ENCODE measurements at places on chromosomes 16 and 17.
A peak's percentile ranks its signal among the peaks of the same experiment; 100 is the strongest.

DNA sequence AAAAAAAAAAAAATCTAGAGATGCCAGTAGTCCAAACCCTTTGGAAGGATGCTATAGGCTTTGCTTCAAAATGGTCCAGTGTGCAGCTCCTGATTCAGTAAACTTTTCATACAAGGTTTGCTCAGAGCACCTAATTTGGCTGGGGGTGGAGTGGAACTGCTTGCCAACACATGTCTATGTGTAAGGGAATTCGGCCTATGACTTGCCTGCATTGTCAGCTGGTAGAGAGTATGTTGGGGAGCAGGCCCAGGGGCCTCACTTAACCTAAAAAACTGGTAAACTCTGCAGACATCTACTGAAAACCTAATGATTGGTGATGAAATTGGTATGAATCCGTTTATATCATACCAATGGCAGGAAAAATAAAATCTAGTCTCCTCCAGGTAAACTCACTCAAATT is 1.5 kb upstream of the MFSD6L start:
- no peak for DNase-seq

GRCh38 chr16:11310997-11311561 is 29.9 kb upstream of the PRM1 start:
- DNase-seq: peak; percentile 73

GRCh38 chr16:16189842-16190241 is 33.5 kb downstream of the ABCC6 start:
- no peak for DNase-seq

DNA sequence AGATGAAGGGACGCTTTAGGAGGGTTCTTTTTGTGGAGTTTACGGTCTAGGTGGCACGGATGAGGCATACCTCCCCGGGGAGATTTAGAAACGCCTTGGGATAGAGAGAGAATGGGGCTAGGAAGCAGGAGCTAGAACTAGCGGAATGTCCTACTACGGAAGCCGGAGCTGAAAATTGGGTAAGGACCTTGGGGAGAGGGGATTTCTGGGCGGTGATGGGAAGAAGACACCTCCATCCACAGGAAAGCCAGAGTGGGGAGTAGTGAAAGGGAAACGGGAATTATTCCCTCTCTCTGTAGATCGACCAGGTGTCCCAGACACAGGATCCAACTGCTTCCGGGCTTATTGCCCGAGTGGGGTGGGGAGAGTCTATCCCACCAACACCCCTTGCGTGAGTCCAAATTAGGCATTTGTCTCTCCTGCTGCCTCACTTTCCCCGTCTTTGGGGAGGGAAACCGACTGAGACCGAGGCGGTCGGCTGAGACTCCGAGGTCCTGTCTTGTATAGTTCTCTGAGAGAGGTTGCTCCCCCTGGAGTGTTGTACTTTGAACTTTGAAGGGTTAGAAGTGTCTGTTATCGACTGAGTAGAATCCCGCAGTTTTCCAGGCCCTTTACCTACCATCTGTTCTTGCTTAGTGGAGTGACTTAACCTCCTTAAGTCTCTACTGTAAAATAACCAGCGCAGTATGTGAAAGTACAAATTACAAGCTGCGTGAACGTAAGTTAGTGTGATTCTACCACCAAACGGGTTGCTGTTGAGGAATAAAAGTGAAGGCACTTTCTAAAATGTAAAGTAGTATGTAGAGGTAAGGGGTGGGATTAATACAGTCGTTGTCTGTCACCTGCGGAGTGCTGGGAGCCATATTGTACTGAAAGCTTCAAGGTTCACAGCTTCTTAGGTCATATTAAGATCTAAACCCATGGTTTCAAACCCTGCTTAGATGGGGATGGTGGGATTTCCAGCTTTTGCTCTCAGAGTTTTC is 1.0 kb downstream of the RSPRY1 start:
- DNase-seq: peak; percentile 19

- DNase-seq: no peak
Measured at GRCh38 chr17:17419166-17419565, 57.6 kb upstream of the MED9 start.

- DNase-seq: no peak
Measured at GRCh38 chr16:23838485-23839142, 2.8 kb downstream of the PRKCB start.

- peak; percentile 21 for DNase-seq
Measured at GRCh38 chr17:36936455-36937000, 747 bp upstream of the LHX1 start.

DNA sequence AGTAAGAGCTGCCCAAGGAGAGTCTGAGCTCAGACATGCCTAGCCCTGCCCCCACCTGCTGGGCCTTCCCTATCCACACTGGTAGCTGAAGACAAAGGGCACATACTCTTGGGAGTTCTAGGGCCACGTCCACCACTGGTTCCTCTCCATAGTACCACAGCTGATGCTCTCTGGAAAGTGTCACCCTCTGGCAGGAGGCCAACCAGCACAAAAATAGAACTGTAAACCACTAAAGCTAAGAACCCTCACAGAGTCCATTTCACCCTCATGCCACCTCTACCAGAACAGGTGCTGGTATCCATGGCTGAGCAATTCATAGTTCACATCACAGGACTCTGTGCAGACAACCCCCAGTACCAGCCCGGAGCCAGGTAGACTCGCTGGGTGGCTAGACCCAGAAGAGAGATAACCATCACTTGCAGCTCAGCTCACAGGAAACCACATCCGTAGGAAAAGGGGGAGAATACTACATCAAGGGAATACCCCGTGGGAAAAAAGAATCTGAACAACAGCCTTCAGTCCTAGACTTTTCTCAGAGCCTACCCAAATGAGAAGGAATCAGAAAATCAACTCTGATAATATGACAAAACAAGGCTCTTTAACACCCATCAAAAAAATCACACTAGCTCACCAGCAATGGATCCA is 115.3 kb downstream of the CEP112 start:
- DNase-seq: no peak

DNA sequence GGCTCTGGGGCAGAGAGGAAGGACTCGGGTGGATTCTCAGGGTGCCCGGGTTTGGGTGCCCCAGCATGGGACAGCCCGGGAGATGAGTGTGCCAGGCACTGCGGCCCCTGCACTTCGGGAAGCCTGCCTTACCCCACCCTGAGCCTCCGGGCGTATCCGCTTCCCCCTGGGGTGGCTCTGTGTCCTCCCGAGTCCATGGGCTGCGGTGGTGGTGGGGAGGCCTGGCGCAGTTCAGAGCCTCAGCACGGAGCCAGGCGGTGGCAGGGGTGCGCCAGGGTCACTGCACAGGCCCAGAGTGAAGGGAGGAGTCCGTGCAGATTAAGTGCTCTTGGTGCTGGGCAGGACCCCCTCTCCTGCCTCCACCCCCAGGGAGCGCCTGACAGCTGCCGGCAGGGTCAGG is 20.7 kb downstream of the MYBBP1A start:
- DNase-seq: no peak

DNA sequence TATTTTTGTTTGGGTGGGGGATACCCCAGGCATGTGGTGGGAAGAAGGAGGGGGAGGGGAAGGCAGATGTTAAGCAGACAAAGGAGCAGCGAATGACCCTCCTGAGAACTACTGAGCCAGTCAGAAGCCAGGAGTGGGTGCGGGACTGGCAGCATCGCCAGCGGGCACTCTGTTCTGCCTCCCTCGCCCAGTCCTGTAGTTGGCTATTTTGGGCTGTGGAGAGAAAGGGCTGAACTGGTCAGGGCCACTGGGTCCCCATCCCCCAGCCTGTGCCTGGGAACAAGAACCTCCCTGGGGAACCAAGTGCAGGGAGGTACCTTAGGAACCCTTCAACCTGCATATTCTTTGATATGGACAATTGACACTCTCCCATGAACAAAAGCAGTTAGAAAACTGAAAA is 6.4 kb downstream of the LRRC3C start:
- no peak for DNase-seq

- peak; percentile 66 for DNase-seq
Measured at GRCh38 chr17:8223356-8224126, 13.2 kb upstream of the AURKB start.

GRCh38 chr17:33520426-33521330 is 227.6 kb upstream of the ASIC2 start:
- DNase-seq: peak; percentile 44

DNA sequence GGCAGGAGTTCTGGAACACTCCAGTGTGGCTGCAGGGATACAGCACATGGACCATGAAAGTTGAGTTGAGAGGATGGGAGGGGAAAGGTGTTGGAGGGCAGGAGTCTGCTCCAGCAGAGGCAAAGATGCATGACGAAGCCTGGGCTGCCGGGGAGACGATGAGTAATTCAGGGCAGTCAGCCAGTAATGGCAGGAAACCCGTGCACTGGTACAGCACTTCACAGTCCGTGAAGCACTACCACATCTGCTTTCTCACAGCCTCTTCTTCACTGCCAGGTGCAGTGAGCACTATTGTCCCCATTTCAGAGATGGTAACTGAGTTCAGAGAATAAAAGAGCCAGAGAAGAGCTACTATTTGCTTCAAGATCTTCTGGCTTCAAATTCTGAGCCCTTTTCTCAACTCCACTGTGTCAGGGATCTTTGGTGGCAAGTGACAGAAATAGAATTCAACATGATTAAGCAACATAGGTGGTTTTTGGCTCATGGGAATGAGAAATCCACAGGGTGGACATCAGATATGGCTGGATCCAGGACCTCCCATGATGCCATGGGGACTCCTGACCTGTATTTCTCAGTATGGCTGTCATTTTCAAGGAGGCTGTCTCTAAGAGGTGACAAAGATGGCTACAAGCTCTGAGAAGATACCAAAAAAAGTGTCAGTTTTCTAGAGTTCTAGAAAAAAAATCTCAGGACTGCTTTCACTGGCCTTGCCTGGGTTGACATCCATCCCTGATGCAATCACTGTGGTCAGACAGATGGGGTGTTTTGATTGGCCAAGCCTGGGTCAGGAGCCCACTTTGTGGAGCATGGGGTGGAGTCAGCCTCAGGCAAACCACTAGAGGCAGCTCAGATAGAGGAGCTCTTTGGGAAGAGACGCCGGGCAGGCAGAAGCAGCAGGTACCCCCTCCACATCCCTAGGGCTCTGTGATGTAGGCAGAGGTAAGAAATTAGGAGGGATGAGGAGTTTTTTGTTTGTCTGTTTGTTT is 24.7 kb downstream of the IL21R start:
- DNase-seq: peak; percentile 83

GRCh38 chr17:13073018-13073417 is 55.2 kb upstream of the ELAC2 start:
- no peak for DNase-seq

- no peak for DNase-seq
Measured at GRCh38 chr17:65901394-65901793, 290.5 kb downstream of the CEP112 start.

DNA sequence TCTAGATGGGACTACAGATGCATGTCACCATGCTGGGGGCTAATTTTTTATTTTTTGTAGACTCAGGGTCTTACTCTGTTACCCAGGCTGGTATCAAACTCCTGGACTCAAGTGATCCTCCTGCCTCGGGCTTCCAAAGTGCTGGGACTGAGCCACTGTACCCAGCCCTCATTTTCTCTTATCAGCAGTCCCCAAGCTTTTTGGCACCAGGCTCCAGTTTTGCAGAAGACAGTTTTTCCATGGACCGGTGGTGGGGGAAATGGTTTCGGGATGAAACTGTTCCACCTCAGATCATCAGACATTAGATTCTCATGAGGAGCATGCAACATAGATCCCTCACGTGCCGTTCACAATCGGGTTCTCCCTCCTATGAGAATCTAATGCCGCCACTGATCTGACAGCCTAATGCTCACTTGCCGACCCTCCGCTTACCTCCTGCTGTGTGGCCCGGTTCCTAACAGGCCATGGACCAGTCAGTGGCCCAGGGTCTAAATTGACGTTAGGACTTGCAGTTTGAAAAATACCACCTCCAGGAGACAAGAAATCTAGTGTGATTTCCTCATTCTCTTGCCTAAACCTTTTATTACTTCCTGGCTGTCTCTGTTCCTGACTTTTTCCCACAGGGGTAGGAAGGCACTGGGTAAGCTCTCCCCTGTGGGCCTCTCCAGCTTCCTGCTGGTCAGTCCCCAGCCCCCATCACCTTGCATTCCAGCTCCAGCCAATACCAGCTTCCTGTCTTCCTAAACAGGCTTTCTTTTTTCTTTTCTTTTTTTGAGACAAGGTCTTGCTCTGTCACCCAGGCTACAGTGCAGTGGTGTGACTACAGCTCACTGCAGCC is 9.3 kb upstream of the CNP start:
- DNase-seq: no peak

GRCh38 chr17:82247182-82247823 is 18.5 kb downstream of the SLC16A3 start:
- no peak for DNase-seq

DNA sequence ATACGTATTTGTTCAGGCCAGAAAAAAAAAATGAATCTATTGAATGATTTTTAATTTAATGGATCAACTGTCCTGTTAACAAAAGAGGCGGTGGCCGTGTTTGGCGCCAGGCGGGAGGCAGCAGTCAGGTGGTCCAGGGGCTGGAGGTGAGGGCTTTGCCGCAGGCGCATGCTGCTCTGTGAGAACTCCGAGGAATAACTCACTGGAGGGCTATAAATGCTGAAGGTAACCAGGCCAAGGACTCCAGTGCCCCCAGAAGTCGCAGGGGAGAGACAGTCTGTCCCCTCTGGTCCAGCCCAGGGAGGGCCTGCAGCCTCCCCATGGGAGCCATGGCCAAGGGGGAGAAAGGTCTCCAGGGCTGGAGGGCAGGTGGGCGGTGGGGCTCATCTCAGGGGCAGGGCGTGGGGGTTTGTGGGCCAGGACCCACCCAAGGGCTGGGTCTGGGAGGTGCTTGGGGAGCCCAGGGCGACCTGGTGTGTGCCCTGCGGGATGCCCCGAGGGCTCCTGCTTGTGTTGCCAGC is 7.1 kb upstream of the BAHCC1 start:
- DNase-seq: no peak

- no peak for DNase-seq
Measured at GRCh38 chr17:41575336-41575735, 3.5 kb upstream of the KRT9 start.

DNA sequence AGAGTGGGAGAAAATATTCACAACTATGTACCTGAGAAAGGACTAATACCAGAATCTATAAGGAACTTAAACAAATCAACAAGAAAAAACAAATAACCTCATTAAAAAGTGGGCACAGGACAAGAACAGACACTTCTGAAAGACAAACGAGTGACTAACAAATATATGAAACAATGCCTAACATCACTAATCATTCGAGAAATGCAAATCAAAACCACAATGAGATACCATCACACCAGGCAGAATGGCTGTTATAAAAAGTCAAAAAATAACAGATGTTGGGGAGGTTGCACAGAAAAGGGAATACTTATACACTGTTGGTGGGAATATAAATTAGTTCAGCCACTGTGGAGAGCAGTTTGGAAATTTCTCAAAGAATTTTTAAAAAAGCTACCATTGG is 83.5 kb upstream of the WSCD1 start:
- DNase-seq: no peak

- DNase-seq: no peak
Measured at GRCh38 chr17:58605470-58605869, 86.4 kb downstream of the TEX14 start.

- DNase-seq: no peak
Measured at GRCh38 chr17:67381929-67382257, 4.8 kb downstream of the PITPNC1 start.

GRCh38 chr17:68562736-68563135 is 38.4 kb downstream of the FAM20A start:
- no peak for DNase-seq

- DNase-seq: no peak
Measured at GRCh38 chr17:12388226-12388625, 277.5 kb upstream of the MYOCD start.

GRCh38 chr16:57944970-57945739 is 25.8 kb downstream of the CNGB1 start:
- no peak for DNase-seq

- no peak for DNase-seq
Measured at GRCh38 chr16:56777482-56777881, 47.6 kb downstream of the NUP93 start.
